ENCODE measurements at places on chromosomes 16 and 17.

DNA sequence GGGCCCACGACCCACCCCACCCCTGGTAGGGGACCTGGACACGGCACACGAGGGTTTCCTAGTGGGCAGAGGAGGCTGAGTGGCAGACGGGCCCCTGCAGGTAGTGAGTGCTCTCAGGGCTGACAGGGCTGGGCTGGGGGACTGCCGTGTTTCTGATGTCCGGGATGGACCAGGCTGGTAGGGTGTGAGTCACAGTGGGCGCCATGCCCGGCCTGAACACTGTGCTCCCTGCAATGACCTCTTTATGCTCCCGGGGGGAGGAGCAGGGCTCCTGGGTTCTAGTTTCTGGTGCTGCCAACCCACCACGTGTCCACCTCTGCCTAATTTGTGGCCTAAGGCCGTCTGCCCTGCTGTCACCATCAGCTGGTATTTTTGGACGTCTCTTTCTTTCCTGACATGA, 26.3 kb downstream of the ARHGAP23 start:
- no peak for DNase-seq

DNA sequence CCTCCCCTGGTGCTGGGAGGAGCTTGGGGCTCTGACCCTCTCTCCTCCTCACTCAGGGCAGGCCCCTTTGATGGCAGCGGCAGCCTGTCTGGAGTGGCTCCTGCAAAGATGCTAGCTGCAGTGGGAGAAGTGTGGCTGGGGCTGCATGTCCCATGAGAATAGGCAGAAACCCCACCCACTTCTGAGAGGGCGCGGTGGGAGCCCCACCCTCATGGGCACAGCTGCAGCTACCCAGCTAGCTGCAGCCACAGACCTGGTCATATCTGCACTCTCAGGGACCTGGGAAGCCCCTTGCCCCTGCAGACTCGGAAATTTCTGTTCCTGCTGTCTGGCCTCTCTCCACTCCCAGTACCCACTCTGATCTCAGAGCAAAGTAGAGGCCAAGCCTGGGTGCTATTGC, 72.2 kb upstream of the BRD7 start:
- no peak for DNase-seq

DNA sequence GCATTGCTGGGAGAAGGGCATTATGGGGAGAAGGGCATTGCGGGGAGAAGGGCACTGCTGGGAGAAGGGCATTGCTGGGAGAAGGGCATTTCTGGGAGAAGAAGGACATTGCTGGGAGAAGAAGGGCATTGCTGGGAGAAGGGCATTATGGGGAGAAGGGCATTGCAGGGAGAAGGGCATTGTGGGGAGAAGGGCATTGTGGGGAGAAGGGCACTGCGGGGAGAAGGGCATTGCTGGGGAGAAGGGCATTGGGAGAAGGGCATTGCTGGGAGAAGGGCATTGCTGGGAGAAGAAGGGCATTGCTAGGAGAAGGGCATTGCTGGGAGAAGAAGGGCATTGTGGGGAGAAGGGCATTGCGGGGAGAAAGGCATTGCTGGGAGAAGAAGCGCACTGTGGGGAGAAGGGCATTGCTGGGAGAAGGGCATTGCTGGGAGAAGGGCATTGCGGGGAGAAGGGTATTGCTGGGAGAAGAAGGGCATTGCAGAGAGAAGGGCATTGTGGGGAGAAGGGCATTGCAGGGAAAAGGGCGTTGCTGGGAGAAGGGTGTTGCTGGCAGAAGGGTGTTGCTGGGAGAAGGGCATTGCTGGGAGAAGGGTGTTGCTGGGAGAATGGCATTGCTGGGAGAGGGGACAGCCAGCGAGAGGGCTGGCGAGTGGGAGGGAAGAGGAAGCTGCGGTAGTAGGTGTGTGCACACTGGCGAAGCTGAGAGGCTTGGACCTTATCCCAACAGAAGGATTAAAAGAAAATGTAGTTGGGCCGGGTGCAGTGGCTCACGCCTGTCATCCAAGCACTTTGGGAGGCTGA, 4.6 kb upstream of the PYDC1 start:
- no peak for DNase-seq

GRCh38 chr17:48054238-48055185, 6.4 kb downstream of the NFE2L1 start:
- no peak for DNase-seq

DNA sequence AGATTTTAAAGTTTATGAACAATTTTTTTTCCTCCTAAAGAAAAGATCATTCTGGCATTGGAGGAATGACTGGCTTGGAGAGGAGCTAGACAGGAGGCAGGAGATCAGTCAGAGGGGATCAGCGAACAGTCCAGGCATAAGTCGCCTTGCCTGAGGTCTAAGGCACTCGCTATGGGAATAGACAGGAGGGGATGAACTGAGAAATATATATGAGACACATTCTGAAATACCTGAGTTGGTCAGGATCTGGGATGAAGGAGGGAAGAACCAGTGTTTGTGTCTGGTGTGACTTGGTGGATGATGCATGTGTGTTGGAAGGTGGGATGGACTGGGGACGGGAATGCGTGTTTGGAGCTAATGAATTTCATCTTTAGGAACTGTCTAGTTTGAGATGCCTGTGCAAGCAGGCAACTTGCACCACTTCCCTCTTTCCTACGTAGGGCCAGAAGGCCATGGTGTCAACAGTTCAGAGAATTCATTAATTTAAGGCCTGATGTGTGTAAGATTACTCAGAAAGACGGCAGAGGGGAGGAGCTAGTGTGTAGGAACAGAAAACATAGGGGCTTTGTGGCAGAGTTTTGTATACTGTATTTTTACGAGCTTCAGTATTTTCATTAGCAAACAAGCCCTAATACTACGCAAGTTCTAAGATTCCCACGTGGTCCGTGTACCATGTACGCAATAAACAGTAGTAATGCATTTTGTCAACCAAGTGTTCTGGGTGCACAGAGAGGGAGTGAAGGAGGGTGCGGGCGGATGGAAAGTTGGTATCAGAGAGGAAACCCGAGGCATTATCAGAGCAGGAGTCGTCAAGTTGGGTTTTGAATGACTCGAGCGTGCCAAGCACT, 825 bp downstream of the HEATR6 start:
- DNase-seq: peak; percentile 74

DNA sequence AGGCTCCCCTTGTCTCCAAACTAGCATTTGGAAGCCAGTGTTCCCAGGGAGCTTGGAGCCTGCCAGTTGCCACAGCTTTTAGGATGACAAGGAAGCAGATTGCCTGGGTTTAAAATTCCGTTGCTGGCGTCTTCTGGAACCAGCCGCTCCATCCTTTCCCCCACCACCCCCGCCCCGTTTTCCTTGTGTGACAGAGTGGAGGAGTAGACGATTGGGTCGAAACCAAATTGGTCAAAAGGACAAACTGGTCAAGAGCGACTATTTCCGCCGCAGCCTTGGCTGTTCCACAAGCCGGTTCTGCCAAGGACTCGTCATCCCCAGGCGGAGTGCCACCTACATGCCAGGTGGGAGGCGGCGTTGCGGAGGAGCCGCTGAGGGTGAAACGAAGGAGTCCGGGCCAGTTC, 91.1 kb downstream of the RPA1 start:
- no peak for DNase-seq

- DNase-seq: no peak
Measured at GRCh38 chr16:65773301-65773874, 593.1 kb upstream of the CDH5 start.

DNA sequence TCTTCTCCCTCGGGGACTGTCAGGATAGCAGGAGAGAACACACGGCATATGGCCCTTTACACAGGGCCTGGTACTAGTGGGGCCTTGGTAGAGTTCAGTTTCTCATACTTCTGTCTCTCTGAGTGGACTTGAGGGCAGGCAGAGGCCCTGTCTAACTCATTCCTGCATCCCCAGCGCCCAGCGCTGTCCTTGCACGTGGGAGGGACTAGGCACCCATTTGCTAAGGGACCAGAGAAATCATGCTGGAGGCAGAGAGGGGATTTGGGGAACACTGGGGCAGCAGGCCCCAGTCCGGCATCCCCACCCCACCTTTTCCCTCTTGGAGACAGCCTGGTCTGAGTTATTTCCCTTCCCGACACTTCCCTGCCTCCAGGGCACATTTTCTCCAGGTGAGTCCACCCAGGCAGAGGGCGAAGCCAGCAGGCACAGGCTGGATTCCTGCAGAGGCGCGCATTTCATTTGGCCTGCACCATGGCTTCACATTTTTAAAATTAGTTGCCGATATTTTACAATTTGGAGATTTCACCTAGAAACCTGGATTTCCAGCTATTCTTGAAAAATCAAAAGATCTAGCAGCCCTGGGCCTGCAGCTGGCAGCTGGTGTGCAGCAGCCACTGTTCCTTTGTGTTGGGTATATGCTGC, 9.7 kb upstream of the NKD1 start:
- DNase-seq: no peak

DNA sequence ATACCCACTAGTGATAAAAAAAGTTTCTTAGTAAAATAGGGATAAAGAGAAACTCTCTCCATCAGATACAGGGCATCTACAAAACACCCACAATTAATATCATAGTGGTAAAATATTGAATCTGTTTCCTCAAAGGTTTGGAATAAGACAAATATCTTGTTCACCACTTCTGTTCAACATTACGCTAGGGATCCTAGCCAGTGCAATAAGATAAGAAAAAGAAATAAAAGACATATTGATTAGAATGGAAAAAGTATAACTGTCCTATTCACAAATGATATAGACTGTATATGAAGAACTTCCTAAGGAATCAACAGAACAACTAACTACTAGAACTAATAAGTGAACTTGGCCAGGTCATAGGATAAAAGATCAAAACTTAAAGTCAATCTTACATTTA, 12.9 kb downstream of the LPCAT2 start:
- DNase-seq: no peak

- DNase-seq: no peak
Measured at GRCh38 chr17:43737722-43738121, 20.9 kb downstream of the SOST start.

GRCh38 chr17:42873315-42873714, 22.3 kb downstream of the AOC3 start:
- DNase-seq: no peak

DNA sequence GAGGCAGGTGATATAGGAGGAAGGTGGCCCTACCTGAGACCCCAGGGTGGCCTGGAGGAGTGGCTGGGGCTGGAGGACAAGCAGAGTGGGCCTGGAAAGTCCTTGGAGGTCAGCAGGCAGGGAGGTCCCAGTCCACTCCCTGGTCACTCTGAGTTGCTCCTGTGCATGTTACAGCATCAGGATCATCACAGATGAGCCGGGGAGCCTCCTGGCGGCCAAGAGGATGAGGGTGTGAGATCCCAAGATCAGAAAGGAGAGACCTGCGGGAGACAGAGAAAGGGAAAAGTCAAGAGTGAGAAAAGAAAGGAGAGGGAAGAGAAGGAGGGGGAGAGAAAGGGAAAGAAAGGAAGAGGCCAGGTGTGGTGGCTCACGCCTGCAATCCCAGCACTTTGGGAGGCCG, 71.7 kb downstream of the MRM1 start:
- DNase-seq: no peak

DNA sequence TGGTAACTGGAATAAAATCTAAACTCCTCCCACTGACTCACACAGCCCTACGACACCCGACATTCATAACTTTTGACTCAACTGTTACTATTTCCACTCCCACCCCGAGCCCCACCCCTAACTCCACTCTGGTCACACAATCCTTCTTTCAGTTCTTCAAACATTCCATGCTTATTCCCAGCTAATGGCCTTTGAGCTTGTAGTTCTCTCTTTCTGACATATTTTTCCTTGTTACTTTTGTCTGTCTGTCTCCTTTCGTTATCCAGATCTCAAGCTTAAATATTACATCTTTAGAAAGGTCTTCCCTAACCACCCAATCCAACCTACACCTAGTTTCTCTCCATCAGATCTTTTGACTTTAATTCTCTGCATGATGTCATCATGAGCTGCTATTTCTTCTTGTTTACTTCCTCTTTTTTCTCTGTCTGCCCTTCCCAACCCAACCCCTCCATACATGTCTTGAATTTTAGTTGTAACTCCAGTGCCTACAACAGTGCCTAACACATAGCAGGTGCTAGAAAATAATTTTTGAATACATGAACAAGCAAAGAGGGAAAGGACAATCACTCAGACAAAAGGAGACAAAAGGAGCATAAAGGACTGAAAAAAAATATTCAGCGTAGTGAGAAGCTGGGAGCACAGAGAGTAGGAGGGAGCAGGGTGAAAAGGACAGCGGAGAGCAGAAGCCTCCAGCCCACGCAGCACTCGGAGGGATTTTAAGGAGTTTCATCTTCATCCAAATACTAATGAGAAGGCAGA, 65.2 kb upstream of the SMIM36 start:
- DNase-seq: no peak

GRCh38 chr17:72205822-72206221, 85.0 kb downstream of the SOX9 start:
- no peak for DNase-seq

- DNase-seq: no peak
Measured at GRCh38 chr17:82697808-82698064, 762 bp downstream of the RAB40B start.

DNA sequence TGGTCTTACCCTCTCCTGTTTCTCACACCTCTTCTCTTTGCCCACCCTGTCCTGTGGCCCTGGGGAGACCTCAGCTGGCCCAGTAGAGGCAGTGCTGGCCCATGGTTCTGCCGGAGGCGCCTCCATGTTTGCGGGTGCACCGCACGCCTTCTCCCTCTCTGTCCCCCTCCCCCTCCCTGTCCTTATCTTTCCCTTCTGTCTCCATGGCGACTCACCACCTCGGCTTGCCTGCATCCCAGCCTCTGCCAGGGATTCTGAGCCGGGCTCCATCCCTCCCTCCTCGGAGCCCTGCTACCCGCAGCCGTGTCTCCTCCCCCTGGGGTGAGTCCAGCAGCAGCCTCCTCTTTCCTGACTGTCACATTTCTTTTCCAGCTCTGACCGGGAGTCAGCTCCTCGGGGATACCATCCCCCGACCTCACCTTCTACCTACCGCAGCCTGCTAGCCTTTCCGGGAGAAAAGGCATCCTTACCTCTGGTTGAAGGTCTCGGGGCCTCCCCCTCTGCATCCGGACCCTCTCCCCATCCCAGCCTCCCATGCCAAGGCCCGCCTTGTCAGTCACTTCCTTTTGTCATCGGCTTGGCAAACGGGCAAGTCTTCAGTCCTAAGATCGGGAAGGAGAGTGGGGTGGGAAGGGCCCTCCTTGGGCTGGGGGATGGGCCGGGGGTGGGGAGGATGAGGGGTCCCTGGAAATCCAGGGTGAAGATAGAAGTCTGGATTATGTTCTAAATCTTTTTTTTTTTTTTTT, at the start of gene RNF112:
RNF112 (plus strand) TSS at position 358 of the 746 bp plus-strand sequence; CDS start at position 535, 177 bp downstream.
- no peak for DNase-seq

GRCh38 chr17:43330876-43331639, 67.7 kb upstream of the ARL4D start:
- DNase-seq: no peak

GRCh38 chr17:77365584-77366186, 224.9 kb downstream of the SEC14L1 start:
- DNase-seq: no peak

DNA sequence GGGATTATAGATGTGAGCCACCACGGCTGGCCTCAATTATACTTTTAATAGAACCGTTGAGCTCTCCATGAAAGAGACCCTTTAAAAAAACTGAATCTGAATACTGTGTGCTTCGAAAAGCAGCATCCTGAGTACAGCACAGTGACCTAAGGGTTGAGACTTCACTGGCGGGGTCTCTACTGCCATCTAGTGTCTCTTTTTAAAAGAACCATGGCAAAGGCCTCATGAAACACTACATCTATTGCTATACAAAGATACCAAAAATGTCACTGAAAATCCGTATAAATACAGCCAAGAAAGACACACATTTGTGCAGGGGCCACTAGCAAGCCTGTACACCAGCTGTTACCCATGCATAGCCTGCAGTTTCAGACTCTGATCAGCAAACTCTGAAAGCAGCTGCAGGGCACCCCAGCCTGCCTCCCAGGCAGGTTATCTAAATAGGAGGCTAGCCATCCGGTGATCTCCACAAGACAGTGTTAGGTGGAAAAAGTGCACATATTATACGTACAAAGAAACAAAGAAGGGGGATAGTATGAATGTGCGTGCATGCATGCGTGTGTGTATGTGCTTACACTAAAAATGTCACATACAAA, 35.3 kb downstream of the NPLOC4 start:
- DNase-seq: peak; percentile 7

Data from stimulated activated naive CD4-positive, alpha-beta T cell treated with Interleukin-2 at 50 U/mL for 16 hours (primary cell).